Psoas muscle (tissue), 8 donors: ENCODE measurements at places on chromosomes 3 and 15. TPM values are rescaled to one million over a fixed set of nuclear protein-coding genes. Genes with fewer than 3 reads are reported as not detected.

DNA sequence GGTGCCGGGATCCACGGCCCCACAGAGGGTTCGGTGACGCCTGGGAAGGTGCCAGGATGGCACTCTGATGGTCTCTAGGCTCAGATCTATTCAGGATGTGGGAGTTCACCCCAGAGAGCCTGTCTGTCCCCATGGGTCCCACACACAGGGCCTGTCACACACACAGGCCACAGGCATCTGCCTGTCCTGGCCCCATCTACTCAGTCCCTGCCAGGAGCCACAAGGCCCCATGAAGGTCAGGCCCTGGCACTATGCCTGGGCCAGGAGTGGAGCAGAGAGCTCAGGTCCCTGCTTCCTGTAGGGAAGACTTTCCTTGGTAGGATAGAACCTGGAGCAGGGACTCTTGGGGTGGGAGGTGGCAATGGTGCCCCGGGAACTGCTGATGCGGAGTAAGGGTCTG is 49.0 kb upstream of the FURIN start:
- no peak for DNase-seq
- H3K4me1 ChIP-seq: no peaks in the 10 kb centered on the region
- no peaks in the 10 kb centered on the region for H3K27me3 ChIP-seq
- H3K27ac ChIP-seq: no peak overlapping the region
- H3K4me3 ChIP-seq: no peak overlapping the region

DNA sequence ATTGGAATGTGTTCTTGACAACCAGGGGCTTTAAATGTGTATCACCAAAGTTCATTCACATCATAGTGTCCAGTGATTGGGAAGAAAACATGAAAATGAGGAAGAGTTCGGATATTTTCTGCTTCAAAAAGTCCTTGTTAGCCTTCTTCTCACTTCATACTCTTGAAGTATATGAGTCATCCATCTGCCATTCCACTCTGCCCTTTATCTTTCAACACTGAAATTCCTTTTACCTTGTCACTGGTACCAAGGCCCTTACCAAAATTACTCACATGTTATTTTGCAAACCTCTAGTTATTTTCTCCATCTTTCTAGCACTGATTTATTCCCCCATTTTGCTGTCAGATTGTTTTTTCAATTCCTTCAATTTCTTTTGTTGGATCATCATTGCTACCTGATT is 32.5 kb downstream of the OR5H15 start:
- no peak overlapping the region for H3K4me3 ChIP-seq
- H3K4me1 ChIP-seq: no peaks in the 10 kb centered on the region
- H3K27me3 ChIP-seq: no peaks in the 10 kb centered on the region
- no peaks in the 10 kb centered on the region for H3K36me3 ChIP-seq
- H3K27ac ChIP-seq: no peak overlapping the region

GRCh38 chr3:196222876-196223595 is 6.7 kb downstream of the SLC51A start:
- no peak overlapping the region for H3K27ac ChIP-seq
- H3K4me3 ChIP-seq: no peak overlapping the region
- H3K4me1 ChIP-seq: no peaks in the 10 kb centered on the region
- no peak for DNase-seq

DNA sequence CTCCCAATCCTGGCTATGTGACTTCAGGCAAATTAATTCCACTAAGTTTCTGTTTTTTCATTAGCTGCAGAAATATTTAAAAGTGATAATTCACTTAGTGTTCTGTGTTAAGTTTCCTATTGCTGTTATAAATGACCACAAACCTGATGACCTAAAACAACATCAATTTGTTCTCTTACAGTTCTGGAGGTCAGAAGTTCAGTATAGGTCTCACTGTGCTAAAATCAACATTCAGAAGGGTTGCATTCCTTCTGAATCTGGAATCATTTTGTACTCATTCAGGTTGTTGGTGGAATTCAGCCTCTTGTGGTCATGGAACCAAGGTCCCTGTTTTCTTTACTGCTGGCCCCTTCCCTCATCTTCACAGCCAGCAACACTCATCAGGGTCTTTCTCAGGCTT is 254.1 kb downstream of the CNTN3 start:
- no peaks in the 10 kb centered on the region for H3K4me1 ChIP-seq
- H3K4me3 ChIP-seq: no peak overlapping the region
- no peak for DNase-seq
- H3K27me3 ChIP-seq: no peaks in the 10 kb centered on the region
- H3K27ac ChIP-seq: no peak overlapping the region

The KIF23 gene
- total RNA-seq: 0.46 TPM

The FANCD2OS gene
- not detected for total RNA-seq

The ZNF662 gene
- total RNA-seq: 1.4 TPM

The GOLGA6D gene
- not detected for total RNA-seq

The RETNLB gene
- total RNA-seq: not detected

The FBN1 gene
- 18.3 TPM for total RNA-seq
